Body of pancreas (tissue), 4 donors: ENCODE measurements at places on chromosomes 7 and 10. TPM values are rescaled to one million over a fixed set of nuclear protein-coding genes. Genes with fewer than 3 reads are reported as not detected.

DNA sequence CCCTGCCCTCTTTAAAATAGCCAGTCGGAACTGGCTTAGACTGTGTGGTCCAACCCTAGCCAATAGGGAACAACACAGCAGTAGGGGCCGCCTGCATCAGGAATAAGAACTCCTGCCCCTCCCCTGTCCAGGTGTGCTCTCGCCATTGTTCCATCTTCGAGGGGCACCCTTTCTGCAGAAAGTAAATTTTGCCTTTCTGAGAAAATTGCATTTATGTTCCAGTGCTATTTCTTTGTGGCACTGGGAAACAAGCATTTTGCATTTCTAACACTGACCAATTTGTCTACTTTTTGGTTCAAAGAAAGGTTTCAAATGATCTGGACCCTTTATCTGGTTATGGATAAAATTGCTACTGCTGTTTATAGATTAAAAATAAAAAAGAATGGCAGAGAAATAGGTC, 90.2 kb upstream of the AGBL3 start:
- no peaks in the 10 kb centered on the region for H3K27me3 ChIP-seq
- H3K4me1 ChIP-seq = peaks cover 11% of the 10 kb centered on the region
- no peaks in the 10 kb centered on the region for H3K36me3 ChIP-seq
- DNase-seq = no peak
- no peak overlapping the region for H3K27ac ChIP-seq
- H3K4me3 ChIP-seq = no peak overlapping the region

DNA sequence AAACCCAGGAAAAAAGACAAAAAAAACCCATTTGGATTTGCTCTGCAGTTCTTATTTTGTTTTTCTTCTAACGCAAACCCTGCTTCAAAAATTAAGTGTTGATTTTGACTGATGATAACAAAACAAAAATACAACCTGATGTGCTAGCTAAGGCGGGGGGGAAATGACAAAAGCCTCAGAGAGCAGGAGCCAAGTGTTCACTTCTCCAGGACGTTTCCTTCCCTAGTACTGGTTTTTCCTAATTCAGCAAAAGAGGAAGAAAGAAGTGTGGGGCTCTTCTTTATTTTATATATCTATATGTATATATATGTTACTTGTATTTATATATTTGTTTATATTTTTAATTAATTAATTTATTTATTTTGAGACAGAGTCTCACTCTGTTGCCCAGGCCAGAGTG, 28.0 kb downstream of the SNX10 start:
- H3K27me3 ChIP-seq = no peaks in the 10 kb centered on the region
- no peak for DNase-seq
- no peaks in the 10 kb centered on the region for H3K36me3 ChIP-seq
- no peak overlapping the region for H3K27ac ChIP-seq

GRCh38 chr10:3803927-3804741, 19.1 kb upstream of the KLF6 start:
- H3K27me3 ChIP-seq = no peaks in the 10 kb centered on the region
- peaks cover 59% of the 10 kb centered on the region for H3K4me1 ChIP-seq
- no peaks in the 10 kb centered on the region for H3K36me3 ChIP-seq
- DNase-seq = no peak
- peak overlapping the region; percentile 100 for H3K27ac ChIP-seq

DNA sequence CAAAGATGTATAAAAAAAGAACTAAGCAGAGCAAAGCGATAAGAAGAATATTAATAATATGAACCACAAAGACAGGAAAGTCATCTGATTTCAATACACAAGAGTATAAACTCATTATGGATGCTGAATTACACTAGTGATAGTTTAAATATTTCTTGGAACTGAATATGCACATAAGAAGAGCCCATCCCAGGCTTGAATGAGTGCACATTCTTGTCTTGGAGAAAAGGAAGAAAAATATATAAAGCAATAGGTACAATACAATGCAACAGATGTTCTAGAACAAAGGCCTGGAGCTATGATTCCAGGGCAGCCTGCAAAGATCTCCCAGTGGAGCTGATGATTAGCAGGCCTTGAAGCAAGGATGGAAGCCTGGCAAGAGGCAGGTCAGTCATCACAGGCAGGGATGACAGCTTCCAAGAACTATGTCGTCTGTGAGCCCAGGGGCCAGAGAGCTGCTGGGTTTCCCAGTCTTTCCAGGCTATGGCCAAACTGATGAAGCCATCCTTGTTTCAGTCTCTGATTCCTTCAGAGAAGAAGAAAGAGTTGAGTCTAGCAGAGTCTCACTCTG, 277.6 kb downstream of the KCNMA1 start:
- H3K27ac ChIP-seq = no peak overlapping the region
- H3K36me3 ChIP-seq = no peaks in the 10 kb centered on the region
- H3K27me3 ChIP-seq = no peaks in the 10 kb centered on the region
- no peak overlapping the region for H3K4me3 ChIP-seq

DNA sequence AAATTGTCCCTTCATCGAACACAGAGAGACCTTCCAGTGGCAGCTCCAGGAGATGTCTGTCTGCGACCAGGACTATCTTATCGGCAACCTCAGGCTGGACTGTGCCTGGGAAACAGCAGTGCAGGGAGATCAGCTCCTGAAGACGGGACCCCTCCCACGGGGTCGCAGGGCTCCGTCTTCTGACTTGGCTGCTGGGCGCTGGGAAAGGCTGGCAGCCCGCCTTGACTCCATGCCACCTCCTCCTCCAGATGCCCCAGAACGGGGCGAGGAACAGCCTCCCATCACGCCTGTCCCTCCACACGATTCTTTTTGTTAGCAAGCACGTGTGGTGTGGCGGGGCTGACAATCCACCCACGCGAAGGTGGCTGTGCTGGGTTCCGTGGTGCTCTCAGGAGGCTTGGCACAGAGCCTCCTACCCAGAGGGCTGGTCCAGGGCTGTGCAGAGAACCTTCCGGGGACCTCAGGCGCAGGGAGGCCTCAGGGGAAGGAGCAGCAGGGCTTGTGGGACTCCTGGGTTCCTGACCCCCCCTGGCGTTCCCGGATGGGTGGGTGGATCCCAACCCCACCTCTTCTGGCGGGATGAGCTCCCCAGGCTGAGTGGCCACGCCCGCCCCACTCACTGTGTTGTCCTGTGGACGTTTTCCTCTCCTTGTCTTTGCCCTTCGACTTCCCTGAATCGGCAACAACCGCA, 47.6 kb upstream of the NKX6-2 start:
- H3K27ac ChIP-seq = no peak overlapping the region
- no peaks in the 10 kb centered on the region for H3K36me3 ChIP-seq
- DNase-seq = no peak
- H3K4me3 ChIP-seq = no peak overlapping the region

The FRAT2 gene
- 20.8 TPM for total RNA-seq
